ENCODE measurements at places on chromosomes 1 and 21.

DNA sequence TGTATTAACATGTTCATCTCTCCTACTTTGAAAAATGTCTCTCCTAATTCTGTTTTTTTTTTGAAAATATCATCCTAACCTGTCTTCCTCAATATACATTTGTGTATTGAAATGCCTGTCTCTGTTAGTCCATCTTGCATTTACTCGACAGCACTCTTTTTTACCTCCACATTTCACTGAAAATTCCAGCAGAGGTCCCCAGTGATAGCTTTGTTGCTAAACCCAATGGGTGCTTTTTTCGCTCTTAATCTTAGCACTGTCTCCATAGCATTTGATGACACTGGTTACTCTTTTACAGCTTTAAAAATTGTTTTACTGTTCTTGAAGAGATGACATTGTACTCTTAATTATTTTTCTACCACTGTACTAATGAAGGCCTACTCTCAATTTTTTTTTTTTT, 10.8 kb downstream of the OSBPL9 start:
- peak; percentile 74 for DNase-seq

GRCh38 chr1:46522969-46523320, 28.5 kb downstream of the KNCN start:
- DNase-seq: no peak

GRCh38 chr1:115307661-115308060, 30.4 kb downstream of the NGF start:
- no peak for DNase-seq

DNA sequence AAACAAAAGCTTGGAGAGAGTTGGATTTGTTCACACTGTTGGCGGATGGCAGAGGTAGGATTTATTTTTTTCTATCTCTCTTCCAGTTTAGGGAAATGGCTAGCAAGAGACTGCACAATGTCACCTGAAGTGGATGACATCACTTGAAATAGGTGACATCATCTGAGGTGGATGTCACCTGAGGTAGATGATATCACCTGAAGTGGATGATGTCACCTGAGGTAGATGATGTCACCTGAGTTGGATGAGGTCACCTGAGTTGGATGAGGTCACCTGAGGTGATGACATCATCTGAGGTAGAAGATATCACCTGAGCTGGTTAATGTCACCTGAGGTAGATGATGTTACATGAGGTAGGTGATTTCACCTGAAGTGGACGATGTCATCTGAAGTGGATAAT, 413.4 kb downstream of the DSCAM start:
- DNase-seq: peak; percentile 53

DNA sequence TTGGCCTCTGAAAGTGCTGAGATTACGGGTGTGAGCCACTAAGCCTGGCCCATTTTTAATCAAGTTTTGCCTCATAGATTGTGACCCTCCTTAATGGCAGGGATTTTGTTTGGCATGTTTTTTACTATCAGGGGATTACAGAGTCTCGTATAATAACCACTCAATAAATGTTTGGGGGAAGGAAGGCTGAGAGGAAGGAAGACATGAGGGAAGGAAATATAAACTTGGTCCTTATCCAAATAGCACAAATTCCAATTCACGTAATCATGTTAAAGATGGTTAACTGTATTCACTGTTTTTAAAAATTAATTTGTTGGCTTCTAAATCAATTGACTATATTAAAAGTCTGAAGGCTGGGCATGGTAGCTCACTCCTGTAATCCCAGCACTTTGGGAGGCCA, 30.9 kb upstream of the SERTAD4 start:
- DNase-seq: no peak
